Esophagus squamous epithelium (tissue), 5 donors: ENCODE measurements at places on chromosomes 13 and 19.

- no peak for DNase-seq
Measured at GRCh38 chr13:78759704-78760103, 100.7 kb upstream of the OBI1 start.

DNA sequence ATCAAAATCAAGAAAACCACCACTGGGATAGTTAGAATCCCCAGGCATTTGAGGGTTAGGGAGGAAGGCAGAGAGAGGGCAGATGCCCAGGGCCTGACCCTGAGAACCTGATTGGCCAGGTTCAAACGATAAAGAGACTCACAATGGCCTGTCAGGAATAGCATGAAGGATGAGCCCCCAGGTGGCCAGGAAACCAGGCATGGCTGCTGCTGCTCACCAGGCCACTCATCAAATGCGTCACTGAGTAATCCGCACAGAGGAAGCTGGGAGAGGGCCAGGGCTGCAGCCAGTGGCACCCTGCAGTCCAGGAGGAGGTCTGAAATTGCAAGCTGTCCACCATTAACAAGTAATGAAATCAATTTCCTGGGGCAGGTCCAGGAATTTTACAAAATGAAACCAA lies 111.3 kb downstream of the KATNAL1 start:
- no peak for DNase-seq

GRCh38 chr13:112740502-112741131 lies 50.8 kb downstream of the ATP11A start:
- DNase-seq, result no peak

GRCh38 chr19:46373491-46374359 lies 26.8 kb downstream of the PPP5C start:
- peak; percentile 31 for DNase-seq

DNA sequence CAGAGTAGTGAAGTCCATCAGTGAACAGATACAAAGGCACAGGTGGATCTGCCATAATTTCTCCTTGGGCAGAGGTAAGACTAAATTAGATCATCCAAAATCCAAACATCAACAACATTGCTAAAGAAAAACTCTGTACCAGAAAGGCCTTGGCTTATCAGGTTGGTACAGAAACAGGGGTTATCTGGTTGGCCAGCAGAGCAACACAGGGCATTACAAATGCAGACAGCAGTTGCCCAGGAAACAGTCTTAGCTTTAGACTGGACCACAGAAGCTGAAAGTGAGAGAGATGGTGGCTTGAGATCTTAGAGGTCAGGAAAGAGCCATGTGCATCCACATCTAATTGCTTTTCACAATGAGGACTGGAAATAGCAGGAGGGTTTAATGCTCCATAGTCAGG lies 26.6 kb upstream of the DGKH start:
- no peak for DNase-seq

- no peak for DNase-seq
Measured at GRCh38 chr13:75633285-75633684, 2.8 kb upstream of the LMO7 start.

DNA sequence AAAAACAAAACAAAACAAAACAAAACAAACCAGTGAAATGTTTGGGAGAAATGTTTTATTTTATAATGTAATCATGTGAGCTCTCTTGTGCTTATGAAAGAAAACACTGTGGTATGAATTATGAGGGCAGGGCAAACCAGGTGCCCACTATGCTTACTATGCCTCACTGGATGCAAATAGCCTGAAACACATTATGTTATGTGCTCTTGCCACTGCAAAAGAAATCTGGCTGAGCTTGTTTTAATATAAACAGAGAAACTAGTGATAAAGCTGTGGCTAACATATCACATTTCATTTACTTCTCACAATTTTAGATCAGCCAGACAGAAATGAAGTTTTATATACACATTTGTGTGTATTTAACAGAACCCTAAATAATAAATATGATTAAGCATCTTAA lies 8.7 kb upstream of the NBEA start:
- no peak for DNase-seq

GRCh38 chr13:78593652-78594455 lies 9.5 kb downstream of the POU4F1 start:
- no peak for DNase-seq

DNA sequence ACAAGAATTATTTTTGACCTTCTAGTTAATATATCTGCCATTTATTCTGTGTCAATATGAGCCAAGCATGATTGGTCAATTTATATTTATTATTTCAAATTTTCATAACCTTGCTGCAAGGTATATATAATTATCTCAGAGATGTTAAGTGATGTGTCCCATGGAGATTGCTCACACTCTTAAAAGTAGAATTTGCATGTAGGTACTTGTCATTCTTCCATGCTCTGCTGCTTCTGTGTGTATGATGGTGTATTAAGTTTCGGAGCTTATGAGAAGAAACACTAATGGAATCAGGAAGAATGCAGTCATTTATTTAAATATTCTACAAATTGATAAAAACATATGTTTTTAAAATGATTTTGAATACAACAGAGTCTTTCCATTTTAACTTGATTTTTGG lies 586.8 kb upstream of the MIR17HG start:
- DNase-seq, result no peak

DNA sequence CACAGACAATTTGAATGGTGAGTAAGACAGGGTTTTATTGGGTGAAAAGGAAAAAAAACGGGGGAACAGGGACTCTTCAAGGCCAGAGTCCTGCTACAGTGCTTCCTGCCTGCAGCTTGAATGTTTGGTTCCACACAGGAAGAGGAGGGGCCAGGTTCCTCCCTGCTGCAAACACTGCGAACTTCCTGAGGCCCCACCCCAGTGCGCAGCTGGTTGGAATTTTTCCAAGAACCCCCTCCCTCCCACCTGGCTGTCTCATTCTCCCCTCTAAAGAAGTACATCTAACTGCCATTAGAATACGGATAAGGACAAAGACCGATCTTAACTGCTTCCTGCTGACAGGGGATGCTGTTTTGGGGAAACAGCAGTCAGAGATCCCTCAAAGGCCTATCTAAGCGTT lies 184.9 kb downstream of the GGACT start:
- no peak for DNase-seq

- no peak for DNase-seq
Measured at GRCh38 chr19:49507803-49508494, 4.5 kb upstream of the FCGRT start.

- DNase-seq, result no peak
Measured at GRCh38 chr13:101697745-101698144, 245.3 kb downstream of the ITGBL1 start.

GRCh38 chr13:98220271-98220791 lies 43.3 kb upstream of the RNF113B start:
- DNase-seq, result no peak

DNA sequence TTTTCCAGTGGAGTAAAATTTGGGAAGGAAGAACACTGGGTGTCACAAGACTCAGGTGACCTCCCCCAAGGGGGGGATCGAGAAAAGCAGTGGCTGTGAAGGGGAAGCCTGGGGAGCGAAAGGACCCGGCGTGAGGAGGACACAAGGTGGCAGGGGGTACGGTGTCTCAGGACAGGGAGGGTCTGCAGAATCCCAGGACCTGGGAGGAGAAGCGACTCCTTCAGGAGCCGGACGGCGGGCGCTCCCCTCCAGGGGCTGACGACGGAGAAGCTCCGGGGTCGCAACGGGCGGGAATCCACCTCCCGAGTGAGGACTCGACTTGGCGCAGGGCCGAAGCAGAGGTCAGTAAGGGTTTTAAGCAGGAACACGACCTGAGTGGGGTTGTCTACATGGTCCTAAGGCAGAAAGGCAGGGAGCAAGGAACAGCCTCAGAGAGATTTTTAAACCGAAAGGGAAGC lies 529 bp downstream of the ZNF836 start:
- no peak for DNase-seq
